ENCODE measurements at places on chromosomes 11 and 22.

DNA sequence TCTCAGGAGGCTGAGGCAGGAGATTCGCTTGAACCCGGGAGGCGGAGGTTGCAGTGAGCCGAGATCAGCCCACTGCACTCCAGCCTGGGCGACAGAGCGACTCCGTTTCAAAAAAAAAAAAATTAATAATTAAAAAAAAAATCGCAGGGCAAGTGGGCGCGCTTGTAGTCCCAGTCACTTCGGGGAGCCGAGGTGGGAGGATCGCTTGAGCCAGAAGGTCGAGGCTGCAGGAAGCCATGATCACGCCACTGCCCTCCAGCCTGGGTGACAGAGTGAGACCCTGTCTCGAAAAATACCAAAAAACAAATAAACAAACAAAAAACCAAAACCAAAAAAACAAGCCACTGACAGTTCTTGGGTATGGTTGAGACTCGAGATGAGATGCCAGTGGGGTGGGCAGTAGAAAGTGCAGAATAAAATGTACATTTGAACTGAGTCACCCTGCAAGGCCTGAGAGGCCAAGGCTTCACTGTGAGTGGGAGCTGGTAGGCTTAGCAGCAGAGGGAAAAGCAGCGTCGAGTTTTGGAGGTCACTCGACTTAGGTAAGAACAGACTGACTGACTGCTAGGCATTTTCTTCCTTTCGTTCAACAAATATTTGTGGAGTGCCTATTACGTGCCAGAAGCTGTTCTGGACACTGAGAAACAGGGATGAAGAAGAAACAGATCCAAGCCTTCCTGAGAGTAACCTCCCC, 635 bp upstream of the LDHA start:
- DNase-seq, result no peak

DNA sequence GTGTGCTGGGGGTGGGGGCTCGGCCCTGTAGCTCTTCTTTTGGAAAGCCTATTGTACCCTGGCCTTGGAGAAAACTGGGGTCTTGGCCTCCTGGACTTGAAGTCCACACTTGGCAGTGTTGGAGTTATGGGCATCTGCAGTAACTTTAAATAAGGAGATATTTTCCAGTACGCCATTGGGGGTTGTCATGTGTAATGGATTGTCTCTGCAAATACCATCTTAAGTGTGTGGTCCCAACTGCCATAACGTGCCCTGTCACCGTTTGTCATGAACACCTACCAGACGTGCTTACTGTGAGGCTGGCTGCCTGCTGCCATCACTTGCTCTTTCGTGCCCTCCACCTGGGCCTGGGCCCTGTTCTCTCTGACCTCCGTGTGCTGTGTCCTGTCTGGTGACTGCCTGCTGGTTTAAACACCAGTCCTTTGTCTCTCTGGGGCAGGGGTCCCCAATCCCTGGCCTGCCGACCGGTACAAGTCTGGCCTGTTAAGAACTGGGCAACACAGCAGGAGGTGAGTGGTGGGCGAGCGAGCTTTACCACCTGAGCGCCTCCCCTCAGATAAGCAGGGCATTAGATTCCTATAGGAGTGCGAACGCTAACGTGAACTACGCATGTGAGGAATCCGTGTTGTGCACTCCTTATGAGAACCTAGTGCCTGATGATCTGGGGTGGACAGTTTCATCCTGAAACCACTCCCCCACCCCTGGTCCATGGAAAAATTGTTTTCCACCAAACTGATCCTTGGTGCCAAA, 3.6 kb upstream of the ZDHHC8 start:
- no peak for DNase-seq

GRCh38 chr11:68468217-68468828, 7.8 kb downstream of the PPP6R3 start:
- DNase-seq, result no peak

DNA sequence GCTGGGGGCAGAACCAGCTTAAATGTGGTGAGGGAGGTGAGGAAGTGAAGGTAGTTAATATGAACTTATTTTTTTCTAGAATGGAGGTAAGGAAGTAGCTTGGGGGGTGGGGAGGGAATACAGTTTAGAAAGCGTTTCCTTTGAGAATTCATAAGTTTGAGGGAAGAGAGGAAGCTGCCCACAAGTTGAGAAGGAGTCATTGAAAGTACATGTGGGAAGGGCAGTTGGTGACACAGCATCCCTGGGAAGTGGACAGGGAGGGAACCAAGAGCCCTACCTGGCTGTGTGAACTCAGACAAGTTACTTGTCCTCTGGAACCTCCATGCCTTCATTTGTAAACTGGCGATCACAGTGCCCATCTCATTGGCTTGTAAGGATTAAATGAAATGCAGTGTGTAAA, 125.9 kb upstream of the SPON1 start:
- no peak for DNase-seq

DNA sequence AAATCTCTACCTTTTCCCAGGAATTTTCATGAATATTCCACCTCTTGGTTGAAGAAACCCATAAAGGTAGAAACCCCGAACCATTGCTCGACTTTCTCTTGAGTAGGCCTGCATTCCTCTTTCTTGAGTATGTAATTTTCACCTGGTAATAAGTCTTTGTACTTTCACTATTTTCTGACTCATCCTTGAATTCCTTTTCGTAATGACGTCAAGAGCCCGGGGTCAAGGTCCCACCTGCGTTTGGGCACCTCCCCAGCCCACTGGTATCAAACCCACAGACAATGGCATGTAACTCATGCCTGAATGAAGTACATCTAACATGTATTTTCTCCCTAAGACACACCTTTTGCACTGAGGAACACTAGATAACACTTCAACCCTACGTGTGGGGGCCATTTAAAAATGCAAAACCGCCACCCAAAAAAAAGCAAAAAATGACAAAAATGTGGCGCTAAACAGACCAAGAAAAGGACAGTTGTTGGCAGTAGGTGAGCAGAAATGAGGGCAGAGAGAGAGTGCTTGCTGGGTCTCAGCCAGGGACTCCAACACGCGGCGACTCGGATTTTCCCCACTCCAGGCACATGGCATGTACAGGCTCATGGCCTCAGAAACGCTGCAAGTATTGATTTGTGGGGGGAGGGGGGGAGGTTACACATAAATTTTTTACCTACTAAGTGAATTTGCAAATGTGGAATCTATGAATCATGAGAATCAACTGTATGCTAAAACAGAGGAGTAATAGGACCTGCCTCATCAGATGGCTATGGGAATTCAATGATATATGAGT, 4.1 kb upstream of the C11orf24 start:
- no peak for DNase-seq

- DNase-seq, result peak; percentile 63
Observed at GRCh38 chr11:19712281-19713195, at the start of gene NAV2. Gene NAV2 (plus strand): TSS chr11:19712837. CDS start chr11:19713696, 859 bp downstream.

DNA sequence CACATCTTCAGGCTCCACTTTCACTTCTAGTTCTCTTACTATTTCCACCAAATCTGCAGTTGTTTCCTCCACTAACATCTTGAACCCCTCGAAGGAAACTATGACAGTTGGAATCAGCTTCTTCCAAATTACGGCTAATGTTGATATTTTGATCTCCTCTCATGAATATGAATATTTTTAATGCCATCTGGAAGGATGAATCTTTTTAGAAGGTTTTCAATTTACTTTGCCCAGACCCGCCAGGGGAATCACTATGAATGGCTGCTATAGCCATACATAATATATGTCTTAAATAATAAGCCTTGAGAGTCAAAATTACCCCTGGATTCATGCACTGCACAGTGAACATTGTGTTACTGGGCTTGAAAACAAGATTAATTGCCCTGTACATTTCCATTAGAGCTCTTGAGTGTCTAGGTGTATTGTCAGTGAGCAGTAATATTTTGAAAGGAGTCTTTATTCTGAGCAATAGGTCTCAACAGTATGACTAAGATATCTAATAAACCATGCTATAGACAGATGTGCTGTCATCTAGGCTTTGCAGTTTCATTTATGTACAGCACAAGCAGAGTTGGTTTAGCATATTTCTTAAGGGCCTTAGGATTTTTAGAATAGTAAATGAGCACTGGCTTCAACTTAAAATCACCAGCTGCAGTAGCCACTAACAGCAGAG, 48.3 kb upstream of the LRRC55 start:
- peak; percentile 53 for DNase-seq

- no peak for DNase-seq
Observed at GRCh38 chr11:73055002-73055401, 87.1 kb downstream of the FCHSD2 start.

GRCh38 chr11:74948546-74948897, 369 bp downstream of the XRRA1 start:
- DNase-seq, result no peak

DNA sequence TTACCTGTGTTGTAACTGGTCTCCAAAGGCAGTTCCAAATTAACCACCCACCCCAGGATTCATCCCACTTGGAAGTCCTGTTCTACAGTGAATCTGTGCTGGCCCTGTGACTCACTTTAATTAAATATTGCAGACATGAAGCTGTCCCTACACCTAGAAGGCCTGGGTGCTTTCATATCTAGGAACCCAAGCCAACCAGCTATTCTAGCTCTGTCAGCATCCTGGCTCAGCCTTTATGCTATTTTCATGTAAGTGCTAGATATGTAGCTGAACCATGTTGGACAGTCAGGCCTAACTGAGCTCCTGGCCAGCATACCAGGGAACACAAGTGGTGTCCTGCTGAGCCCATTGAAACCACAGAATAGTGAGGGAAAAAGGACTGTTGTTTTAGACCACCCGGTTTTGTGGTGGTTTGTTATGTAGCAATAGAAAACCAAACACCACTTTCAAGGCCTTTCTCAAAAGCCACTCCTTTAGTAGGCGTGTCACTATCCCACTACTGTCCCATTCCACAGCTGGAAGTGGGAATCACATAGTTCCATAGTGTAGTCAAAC, 30.3 kb downstream of the CNTF start:
- no peak for DNase-seq

- peak; percentile 20 for DNase-seq
Observed at GRCh38 chr22:23608583-23608982, 23.5 kb downstream of the DRICH1 start.

GRCh38 chr11:125373426-125374391, 122.4 kb downstream of the FEZ1 start:
- DNase-seq, result no peak

GRCh38 chr22:44172370-44173108, 8.2 kb upstream of the PARVG start:
- no peak for DNase-seq

DNA sequence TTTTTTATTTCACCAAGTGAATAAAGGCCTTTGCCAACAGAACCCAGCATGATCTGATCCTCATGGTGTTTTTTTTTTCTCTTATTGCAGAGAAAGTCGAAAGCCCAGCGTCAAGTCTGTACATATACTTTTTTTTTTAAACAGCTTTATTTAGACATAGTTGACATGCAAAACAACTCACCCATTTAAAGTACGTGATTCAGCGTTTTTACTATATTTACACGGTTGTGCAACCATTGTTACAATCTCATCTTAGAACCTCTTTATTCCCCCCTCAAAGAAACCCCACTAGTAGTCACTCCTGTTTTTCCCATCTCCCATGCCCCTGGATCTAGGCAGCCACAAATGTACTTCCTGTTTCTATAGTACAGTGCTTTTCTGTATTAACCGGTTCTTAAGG, 20.6 kb upstream of the AP1B1 start:
- DNase-seq, result no peak

DNA sequence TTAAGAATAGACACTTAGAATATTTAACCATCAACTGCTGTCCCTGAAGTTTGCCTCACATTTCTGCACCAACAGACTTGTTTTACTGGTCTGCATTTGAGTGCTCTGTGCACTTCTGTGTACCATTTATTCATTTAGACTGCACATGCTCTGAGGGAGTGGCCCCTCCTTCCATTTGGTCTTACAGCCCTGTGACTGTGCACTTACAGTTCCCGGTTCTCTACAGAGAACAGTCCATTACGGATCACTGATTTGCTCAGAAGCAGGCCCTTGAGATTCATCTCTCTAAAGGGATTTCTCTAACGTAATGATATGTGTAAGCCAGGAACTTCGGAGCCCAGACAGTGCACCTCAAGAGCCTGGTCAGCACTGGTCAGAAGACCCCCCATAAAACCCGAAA, 247.3 kb upstream of the BLID start:
- DNase-seq, result no peak

GRCh38 chr11:93672280-93672679, 10.8 kb downstream of the CEP295 start:
- no peak for DNase-seq

- DNase-seq, result no peak
Observed at GRCh38 chr11:88266919-88267318, 70.6 kb downstream of the CTSC start.

DNA sequence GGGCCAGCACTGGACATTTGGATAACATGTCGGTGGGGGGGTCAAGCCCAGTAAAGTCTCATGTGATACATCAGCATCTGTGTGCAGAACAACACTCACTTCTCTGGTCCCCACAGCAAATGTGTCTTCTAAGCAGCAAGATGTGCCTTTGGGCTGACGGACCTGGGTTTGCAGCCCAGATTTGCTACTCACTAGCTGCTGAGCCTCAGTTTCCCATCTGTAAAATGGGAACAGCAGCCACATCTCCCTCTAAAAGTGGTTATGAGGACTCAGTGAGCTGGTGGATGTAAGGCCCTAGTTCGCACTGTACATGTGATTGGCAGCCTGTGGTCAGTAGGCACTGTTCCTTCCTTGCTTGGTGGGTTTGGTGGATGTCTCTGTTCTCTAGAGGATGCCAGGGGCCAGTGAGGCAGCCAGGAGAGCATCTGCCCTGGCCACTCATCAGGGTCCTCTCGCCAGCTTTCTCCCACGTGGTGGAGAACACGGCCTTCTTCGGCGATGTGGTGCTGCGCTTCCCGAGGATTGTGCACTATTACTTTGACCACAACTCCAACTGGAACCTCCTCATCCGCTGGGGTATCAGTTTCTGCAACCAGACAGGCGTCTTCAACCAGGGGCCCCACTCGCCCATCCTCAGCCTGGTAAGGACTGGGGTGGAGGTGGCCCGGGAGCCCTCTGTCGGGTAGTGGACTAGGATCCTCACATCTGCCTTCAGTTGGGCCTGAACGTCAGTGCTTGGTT, 12.5 kb downstream of the CCDC134 start:
- DNase-seq, result no peak

DNA sequence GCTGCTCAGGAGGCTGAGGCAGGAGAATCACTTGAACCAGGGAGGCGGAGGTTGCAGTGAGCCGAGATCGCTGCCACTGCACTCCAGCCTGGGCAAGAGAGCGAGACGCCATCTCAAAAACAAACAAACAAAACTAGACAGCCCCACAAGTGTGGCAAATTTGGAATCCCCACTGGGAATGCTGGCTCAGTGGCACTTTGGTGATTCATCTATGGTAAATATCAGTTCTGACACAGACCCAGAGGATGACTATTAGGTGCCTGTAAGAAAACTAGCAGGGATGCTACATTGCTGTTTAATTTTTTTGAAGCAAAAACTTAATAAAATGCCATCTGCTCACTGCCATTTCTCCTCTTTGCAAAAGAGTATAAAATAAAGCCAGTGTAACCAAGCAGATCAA, 107.9 kb downstream of the NAT10 start:
- DNase-seq, result no peak

Data from COLO829 (cell line).